Inflammatory macrophage (primary cell): ENCODE measurements at places on chromosomes 7 and 10.

DNA sequence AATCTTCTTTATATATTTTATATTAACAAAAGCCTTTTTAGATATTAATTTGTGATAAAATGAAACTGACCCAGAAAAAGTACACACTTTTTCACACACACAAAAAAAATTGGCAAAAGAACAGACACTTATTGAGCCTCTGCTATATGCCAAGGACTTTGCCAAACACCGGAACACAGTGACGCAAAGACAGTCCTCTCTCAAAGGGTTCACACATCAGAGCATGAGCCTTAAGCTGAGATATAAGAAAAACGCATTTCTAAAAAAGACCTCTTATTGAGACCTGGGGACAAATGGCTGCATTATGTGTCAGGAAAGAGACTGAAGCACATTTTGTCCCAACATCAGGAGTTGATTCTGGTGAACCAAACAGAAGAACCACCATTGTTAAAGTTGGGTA, 24.0 kb upstream of the ABCB4 start:
- DNase-seq: no peak

- DNase-seq: no peak
Measured at GRCh38 chr10:132532749-132533560, 4.6 kb upstream of the INPP5A start.

- no peak for DNase-seq
Measured at GRCh38 chr10:48790457-48791044, 105.9 kb downstream of the WDFY4 start.

DNA sequence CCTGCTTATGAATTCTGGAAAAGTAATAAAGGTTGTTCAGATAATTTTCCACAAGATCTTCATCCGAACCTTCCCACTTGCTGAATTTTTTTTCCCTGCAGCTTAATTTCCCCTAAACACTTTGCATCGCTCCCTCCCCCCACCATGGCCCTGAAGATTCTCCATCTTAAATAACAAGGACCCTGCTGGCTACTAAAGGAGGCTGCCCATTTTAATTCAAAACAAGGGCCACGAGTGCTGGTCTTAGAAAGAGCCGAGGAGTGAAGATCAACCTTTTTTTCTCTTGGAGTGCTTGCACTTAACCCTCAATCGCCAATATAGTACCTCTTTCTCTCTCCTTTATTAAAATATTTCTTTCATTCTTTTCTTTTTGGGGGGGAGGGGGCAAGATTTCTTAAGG, 9.2 kb upstream of the SP8 start:
- no peak for DNase-seq

- no peak for DNase-seq
Measured at GRCh38 chr10:23324351-23324750, 20.2 kb downstream of the C10orf67 start.
